Astrocyte of the hippocampus (primary cell): ENCODE measurements at places on chromosomes 5 and 9.

DNA sequence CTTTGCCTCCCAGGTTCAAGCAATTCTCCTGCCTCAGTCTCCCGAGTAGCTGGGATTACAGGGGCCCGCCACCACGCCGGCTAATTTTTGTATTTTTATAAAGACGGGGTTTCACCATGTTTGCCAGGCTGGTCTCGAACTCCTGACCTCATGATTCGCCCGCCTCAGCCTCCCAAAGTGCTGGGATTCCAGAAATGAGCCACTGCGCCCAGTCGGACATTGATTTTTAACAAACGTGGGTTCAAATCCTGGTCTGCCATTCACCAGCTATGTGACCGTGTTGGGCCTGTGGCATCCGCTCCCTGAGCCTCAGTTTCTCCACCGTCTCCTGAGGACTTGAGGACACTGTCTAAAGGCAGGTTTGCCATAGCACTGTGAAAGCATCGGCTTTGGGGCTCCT, 41.8 kb upstream of the NEK6 start:
- DNase-seq = no peak

DNA sequence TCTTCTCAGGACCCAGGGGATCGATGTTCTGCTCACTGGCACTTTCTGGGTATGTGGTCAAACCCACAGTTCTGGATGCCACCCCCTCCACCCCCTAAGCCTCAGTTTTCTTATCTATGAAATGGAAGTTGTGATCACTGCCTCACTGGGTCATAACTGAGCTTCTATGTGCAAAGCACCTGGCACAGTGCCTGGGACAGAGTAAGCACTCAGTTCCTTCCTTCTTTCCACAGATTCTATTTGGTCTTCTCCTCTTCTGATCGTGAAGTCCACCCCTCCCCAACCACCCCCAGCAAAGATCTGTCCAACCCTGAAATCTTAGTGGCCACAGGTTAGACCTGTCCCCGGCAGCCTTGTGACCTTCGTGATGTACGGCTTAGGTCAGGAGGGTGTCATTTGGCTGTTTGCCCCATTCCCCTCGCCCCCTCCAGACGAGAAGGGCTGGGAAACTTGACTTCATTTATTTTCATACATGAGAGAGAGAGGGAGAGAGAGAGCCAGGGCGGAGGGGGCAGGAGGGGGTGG, 181.4 kb downstream of the FGF18 start:
- no peak for DNase-seq

DNA sequence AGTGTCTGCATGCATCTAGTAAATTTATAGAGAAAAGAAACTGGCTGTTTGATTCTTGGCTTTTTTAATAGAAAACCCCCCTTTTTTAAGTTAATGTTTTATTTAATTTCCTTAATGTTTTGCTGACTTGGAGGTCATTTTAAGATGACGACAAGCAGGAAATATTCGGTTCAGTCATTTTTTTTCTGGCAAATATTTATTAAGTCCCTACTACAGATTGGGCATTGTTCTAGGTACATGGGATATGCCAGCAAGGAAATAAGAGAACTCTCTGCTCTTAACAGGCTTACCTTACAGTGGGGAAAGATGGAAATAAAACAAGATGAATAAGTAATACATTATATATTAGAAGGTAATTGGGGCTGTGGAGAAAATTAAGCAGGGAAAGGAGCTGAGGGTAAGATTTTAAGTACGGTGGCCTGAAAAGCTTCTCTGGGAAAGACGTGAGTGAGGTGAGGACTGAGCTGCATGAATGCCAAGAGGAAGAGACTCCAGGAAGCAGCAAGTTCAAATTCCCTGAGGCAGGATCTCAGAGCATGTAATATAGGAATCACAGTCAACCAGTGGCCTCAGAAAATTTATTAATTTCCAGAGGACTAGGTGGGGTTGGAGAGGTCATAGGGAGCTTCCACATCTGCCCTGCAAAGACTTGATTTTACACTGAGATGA, 316.0 kb upstream of the DAP start:
- no peak for DNase-seq

DNA sequence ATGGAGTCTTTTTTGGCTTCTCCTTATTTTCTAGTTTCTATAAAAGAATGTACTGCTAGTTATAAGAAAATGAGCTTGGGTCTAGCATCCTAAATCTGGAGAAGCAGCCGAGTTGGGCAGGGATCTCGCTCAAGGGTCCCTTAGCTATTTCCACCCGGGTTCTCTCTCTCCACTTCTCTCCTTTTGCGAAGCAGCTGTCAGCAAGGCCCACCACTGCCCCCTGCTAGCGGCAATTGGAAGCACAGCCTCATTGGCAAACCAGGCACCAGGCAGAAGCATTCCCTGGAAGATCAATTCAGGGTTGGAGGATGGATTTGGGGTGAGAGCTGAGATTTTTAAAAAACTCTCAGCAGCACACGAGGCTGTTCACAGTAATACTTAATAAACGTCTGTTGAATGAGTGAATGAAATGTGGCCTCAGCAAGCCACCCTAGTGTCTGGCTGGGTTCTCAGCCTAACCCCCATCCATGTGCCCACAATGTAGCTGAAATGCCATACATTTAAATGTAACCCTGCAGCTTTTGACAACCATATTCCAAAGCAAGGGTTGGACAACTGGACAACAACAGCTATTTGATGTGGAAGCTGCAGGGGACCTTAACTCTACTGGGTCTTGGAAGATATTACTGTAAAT, 34.6 kb upstream of the TNIP1 start:
- DNase-seq = peak; percentile 80

GRCh38 chr9:6160579-6160978, 55.0 kb upstream of the IL33 start:
- DNase-seq = no peak

DNA sequence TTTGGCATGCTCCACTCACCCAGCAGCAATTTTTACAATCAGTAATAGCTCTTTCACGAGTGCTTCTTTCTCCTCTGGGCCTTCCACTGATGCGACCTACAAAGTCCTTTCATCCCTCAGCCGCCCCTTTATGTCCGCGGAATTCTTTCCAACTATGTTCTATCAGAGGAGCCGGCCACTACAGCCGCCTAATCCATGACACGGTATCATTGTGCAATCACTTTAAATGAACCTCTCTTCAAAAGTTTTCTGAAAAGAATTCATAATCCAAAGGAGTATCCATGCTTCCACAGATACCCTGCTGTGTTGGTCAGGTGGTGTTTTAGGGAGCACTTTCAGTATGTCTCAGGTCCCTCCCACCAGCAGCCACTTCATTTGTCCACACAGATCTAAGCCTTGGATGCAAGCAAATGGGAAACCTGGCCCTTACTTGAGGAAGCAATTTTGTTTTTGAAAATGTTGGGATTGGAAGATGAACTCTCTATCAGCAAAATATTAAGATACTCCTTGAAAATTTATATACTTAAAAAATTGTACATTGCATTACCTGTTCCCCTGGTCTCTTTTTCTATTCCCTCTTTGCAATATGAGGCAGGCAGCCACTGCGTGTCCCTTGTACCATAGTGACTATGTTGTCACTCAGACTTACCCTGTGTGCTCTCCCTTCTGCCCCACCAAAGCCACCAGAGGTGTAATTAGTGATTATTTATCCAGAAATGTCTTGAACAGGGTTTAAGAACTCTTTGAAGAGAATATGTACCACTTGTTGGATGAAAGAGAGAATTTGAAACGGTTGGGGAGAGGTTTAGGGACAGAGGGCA, 12.9 kb upstream of the MEF2C start:
- no peak for DNase-seq

DNA sequence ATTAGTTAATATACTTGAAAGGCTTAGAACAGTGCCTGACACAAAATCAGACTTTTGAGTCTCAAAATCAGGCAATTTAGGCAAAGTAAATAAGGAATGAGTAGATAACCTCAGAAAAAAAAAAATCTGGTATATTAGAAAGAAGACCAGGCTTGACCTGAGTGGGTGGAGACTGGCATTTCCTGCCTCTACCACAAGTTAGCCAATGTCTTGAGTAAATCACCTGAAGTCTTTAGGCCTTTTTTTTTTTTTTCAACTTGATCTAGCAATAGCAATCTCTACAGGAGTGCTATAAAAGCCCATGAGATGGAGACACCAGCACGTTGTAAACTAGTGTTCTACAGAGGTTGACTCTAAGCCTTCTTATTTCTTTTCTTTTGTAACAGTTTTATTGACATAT, 104.2 kb upstream of the RASEF start:
- no peak for DNase-seq

DNA sequence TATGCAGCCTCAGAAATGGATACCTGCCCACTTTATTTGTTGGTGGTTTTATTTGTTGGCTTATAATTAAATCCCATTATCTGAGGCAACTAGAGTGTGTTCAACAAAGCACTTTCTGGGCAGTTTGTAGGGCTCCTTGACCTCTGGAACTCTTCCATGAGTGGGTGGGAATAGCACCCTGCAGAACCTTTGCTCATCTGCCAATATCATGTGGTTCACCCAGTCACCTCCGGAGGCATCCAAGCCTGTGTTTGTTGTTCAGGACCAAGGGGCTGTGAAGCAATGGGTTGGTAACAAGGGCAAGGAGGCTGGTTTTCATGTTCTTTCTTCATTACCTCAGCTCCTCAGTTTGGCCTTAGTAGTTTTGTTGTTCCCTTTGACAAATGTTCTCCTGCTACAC, 314.0 kb downstream of the NDUFS4 start:
- DNase-seq = peak; percentile 19

DNA sequence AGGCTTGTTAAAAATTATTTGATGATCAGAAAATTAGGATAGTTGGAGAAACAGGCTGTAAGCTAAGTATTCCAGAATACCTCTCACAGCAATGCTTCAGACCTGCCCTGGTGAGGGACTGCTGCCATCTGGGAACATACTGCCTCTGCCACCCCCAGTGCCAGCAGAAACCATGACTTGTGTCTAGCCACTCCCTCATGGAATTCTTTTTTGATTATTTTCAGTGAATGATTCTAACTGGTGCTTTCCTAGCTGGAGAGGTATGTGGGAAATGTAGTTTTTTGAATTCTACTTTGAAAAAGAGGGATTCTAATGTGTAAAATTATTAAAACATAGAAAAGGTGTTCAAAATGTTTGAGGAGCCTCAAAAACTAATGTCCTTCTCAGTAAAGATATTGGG, 126.3 kb downstream of the HMHB1 start:
- no peak for DNase-seq

GRCh38 chr5:93184041-93184440, 397.0 kb downstream of the NR2F1-AS1 start:
- no peak for DNase-seq

- DNase-seq = no peak
These were observed 17.6 kb downstream of the ALDH7A1 start for GRCh38 chr5:126577415-126577814.

DNA sequence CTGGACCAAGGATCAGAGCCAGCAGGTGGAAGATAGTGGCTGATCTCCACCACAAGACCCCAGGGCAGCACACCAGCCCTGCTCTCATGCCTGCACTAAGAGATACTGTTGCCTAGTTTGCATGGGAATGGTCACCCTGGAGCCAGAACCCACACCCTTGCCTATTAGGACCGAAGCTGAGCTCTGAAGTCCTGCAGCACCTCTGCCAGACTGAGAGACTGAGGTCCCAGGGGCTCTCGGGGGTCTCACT, 11.3 kb downstream of the ACSL6 start:
- no peak for DNase-seq

- peak; percentile 45 for DNase-seq
These were observed 521.0 kb upstream of the WWC1 start for GRCh38 chr5:167770461-167770860.

DNA sequence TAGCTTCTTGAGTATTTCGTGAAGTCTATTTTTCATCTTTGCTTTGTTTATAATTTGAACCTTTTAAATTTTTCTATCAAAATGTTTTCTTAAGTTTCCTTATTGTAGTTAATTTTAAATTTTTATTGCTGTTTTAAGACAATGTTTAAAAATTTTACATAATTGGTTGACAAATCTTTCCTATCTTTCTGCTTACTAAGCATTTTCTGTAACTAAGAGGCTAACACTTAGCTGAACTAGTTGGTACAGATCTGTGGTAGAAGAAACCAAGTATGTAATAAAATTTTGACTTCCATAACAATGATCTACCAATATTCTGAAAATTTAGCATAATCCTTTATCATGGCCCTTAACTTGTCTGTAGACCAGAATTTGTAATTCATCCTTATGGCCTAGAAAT, 32.3 kb upstream of the TNPO1 start:
- no peak for DNase-seq

- peak; percentile 58 for DNase-seq
These were observed 20.8 kb upstream of the ADRB2 start for GRCh38 chr5:148805326-148806290.

- peak; percentile 77 for DNase-seq
These were observed 12.4 kb downstream of the PTTG1 start for GRCh38 chr5:160434022-160434531.

- DNase-seq = peak; percentile 4
These were observed 54.0 kb downstream of the PLPP1 start for GRCh38 chr5:55480781-55481180.

DNA sequence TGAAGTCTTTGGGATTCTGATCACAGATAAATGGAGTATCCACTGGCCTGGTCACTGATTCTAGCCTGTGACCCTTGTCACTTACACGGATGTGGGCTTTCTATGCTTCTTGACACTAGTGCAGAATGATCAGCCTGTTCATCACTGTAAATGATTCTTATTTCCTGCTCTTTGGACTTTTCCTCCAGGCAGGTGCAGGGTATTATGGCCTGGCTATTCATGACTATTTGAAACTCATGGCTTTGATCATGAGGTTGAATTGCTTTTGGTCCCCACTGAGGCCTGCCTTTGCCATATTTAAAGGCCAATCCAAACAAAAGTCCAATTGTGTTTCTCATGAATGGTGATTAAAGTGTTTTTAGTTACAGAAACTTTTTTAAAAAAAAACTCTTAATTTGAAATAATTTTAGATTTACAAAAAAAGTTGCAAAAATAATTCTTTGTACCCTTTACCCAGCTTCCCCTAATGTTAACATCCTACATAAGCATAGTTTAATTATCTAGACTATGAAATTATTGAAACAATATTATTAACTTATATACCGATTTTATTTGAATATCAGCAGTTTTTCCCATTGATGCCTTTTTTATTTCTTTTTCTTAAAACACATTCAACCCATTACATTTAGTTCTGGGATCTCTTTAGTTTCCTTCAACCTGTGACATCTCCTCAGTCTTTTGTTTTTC, 68.1 kb downstream of the GALNT10 start:
- no peak for DNase-seq

DNA sequence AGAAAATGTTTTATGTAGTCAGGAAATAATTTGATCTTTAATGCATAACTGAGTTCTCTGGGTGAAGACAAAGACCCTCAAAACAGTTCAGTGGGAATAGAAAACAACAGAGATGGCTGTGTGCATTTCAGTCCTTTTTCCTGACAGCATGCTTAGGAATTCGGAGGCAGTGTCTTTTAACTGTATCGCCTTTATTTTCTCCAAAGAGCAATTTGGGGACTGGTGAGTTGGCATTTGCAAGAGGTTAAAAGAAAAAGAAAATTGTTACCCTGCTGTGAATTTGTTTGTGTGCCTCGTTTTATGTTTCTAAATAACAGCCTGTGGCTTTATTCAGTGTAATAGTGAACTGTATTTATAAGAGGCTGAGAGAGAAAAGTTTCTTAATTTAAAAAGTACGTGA, 227.8 kb upstream of the DMAC1 start:
- no peak for DNase-seq
